ENCODE measurements at places on chromosomes 2 and 18.

- DNase-seq: no peak
Measured at GRCh38 chr2:12543076-12543977, 173.4 kb upstream of the TRIB2 start.

- DNase-seq: peak; percentile 48
Measured at GRCh38 chr2:149561309-149561926, 26.2 kb downstream of the MMADHC start.

DNA sequence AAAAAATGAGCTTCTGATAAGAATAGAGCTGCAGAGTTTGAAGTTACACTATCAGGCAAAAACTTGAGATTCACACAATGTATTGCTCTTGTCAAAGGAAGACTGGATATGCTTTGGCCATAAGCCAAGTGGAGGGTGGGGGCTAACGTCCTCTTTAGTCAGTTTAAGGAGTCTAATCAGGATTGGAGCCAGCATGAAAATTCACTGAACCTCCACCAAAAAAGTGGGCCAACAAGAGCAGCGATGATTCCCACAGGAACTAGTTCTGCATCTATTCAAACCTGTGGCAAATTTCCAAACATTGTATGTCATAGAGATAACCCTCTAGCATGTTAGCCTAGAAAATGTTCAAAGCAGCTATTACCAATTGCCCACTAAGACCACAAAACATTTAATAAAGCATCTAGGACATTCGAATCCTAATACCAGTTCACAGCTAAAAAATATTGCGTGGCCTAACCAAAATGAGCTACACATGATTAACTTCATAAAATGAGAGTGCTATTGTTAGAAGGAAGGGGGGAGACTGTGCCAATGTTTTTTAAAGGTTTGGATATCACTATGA is 43.5 kb upstream of the TMEM247 start:
- DNase-seq: no peak

DNA sequence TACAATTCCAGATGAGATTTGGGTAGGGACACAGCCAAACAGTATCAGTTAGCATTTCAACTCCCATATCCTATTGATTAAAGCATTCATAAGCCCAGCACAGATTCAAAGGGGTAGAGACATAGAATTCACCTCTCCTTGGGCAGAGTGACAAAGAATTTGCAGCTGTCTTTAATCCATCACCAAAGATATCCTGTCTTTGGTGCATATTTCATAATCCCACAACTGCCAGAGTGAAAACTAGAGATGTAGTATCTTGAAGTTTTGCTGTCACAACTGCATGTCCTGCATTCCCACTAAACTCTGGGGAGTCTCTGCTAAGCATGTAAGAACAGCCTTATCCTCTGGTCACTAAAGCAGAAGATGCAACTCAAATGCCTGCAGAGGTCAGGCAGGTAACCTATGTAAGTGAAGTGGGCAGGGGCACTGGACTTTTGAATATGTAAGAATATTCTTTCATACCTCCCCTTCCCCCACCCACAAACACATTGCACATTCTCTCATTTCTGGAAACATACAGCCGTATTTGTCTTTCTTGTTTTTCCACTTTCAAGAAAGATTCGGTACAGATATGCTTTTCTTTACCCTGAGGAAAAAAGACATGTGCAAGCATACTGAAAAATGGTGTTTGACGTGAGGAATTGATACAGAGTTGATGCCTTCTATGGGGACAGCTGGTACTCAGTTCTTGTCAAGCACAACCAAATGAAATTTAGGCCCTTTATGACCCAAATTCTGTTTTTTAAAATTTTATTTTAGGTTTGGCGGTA is 283.1 kb downstream of the SP3 start:
- DNase-seq: no peak

- no peak for DNase-seq
Measured at GRCh38 chr2:33709951-33710350, 110.9 kb upstream of the FAM98A start.

DNA sequence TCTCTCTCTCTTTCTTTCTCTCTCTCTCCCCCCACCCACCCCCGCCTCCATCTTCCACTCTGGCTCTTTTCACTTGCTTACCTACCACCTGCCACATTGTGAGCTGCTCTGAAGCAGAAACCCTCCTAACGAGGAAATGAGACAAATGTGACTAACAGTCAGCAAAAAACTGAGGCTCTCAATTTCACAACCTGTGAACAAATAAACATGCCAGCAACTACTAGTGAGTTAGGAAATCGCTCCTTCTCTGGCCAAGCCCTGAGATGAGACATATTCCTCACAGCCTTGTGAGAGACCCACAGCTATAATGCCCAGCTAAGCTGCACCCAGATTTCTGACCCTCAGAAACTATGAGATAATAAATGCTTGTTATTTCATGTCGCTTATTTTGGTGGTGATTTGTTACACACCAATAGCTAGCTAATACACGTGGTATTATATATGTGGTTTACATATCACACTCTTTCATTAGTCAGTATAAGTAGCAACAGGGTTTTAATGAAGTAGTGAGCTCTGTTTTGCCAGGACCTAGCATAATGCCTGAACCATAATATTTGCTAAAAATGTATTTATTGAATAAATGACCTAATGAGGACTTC is 8.4 kb upstream of the ZNF521 start:
- DNase-seq: no peak

DNA sequence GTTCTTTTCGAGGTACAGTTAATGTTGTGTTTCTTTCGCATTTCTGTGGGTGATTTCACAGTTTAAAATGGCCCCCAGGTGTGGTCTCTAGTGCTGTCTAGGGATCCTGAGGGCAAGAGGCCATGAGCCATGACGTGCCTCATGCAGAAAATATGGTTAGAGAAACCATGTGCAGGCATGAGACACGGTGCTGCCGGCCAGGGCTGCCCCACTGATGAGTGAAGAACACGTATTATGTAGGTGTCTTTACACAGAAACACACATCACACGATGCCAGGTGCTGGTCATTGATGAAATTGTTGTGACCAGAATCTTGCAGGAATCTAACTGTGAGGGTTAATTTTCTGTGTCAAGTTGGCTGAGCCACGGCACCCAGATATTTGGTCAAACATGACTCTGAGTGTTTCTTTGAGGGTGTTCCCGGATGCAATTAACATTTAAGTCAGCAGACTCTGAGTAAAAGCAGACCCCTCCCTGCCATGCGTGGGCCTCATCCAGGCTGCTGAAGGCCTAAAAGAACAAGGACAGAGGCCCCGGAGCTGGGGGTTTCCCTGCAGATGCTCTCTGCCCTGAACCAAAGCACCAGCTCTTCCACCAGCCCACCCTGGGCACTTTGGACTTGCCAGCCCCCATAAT is 463.0 kb upstream of the MYT1L start:
- no peak for DNase-seq

DNA sequence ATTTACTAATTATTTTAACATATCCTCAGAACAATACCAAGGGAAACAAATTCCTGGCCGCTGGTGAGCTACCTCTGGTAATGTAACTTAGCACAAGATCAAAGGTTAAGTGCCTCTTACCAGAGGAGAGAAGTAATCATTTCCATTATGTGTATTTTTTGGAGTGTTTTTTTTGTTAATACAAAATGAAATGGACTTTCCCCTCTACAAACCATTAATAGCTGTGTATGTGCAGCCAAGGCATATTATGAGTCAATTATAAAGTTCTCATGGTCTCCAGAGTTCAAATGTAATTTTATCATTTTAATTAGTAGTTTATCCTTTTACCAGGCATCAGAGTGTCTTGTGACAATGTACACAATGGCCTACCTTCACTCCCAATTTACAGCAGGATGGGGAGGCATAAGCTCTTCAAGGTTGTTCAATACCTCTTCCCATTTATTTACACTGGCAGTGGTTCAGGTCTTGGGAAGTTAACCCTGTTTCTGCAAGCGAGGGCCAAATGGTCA is 242.2 kb downstream of the TGIF1 start:
- no peak for DNase-seq

DNA sequence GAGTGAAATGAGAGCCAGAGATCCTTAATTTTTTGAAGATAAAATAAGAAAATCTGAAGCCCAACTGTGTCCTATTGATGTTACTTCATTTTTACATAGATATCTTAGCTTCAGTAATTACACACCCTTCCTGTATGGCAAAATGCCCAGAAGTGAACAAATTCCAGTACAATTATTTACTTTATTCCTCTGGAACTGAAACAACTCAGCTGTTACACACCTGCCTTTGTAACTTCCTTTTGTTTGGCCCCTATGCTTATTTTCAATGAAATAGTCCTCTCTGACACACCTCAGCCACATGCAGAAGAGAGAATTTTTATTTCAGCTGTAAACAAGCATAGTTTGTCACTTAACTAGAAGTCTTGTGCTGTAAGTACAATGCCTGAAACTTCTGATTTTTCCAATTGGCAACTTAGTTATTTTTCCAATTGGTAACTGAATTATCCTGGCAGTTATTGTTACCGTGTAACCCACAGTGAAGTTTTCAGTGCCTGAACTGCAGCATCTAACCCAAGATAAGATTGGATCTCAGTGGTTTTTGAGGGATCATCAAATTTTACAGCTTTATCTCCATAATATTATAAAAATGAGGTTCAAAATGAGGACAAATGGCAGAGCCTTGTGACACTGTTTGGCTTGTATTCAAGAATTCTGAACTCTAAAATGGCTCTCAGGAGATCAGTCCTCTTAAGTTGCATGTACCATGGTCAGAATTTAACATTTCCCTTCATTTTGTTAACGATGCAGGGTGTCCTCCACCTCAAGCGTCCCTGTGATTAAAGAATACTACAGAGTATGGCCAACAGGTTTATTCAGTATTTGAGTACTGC is 82.6 kb downstream of the PKP4 start:
- DNase-seq: peak; percentile 81

DNA sequence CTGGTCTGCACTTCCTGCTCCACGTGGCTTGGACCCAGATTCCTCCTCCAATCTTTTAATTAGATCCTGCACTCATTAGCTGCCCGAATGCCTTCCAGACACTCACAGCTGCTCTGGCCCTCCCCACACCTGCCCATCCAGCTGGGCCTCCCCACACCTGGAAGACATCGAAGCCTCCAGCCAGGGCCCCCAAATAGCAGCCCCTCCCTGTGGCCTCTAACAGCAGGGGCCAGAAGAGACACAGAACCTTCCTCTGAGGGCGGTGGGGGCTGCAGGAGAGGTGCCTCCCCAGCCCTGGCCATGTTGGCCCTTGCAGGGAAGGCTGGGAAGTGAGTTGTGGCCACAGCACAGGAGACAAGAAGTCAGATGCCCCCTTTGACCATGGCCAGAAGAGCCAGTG is 252.8 kb downstream of the DYSF start:
- no peak for DNase-seq

DNA sequence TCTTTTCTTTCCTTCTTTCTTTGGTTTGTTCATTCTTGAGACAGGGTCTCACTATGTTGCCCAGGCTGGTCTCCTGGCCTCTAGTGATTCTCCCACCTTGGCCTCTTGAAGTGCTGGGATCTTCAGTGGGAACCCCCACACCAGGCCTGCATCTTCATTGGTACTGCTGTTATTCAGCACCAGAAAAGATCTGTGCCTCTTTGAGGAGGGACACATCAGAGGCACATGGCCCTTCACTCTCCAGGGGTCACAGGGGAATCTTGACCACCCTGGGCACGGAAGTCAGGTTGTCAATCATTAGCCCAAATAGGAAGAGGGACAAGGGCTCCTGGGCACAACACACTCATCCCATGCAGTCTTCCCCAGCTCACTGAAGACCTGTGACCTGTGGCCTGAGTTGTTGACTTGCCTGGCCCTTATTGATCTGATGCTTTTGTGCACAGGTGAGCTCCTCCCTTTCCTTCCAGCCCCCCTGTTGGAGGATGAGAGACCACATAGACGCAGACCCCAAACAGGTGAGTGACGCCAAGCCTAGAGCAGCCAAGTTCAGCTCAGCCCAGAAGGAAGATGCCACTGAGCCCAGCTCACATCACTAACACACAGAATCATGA is 33.0 kb upstream of the ODC1 start:
- no peak for DNase-seq

GRCh38 chr2:5751873-5752482 is 59.8 kb downstream of the SOX11 start:
- DNase-seq: no peak

DNA sequence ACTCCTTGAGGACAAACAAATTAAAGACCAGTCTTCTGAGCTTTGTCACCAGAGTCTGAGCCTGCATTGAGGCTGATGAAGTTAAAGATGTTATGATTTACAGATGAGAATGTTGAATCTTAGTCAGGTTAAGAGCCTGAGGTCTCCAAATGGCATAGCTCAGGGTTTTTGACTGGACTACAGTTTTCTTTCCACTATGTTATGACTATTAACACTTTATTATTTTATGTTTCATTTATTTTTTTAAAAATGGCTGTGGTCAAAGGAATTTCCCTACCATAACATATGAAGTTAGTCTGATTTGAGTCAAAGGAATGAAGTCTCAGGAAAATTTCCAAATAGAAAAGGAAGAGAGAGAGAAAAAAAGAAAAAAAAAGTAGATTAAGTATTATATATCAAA is 39.7 kb upstream of the CWC22 start:
- peak; percentile 69 for DNase-seq

GRCh38 chr2:191804766-191805165 is 42.1 kb downstream of the CAVIN2 start:
- no peak for DNase-seq

- no peak for DNase-seq
Measured at GRCh38 chr2:17916584-17916983, 38.1 kb downstream of the KCNS3 start.

DNA sequence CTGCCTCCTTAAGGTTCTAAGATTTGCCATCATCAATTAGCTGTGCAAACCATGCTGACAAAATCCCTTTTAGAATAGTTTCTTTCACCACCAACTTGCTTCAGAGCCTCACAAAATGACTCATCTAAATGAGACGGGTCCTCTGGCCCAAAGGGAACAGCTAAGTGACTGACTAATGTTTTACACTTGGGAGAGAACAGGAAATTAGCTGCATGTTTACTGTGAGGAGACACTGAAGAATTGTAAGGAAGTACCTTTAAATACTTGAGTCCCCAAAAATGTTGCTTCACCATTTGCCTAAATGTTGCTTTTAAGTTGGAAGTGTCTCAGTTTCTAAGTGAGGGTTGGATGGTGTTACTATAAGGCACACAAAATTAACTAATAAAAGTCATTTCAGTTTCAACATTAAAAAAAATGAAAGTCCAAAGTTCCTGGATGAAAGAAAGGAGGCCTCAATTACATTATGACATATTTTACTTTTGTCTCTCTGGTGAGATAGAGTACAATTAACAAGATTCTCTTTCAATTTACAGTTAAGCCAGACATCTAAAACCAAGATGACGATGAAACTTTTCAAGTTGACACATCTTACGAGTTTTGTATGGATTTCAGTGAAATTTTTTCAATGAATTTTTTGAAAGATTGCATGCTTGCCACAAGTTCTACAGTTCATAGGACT is 229.1 kb upstream of the FN1 start:
- peak; percentile 92 for DNase-seq

DNA sequence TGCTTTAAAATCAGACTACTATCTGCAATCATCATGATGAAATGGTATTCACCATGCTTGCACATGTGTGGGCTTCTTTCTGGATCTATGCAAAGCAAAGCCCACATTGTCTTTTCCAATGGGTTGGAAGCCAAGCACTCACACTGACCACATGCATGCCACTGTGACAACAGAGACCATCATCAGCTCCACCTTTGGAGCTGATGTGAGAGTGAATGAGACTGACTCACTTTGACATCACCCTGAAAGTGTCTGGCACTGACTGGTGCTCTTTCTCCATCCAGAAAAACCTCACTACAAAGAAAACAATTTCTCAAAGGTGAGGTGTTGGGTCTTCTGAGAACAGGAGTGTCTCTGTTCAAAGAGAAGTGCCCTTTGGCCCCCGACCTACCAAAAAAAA is 4.7 kb downstream of the MYO5B start:
- peak; percentile 8 for DNase-seq

- DNase-seq: no peak
Measured at GRCh38 chr2:119224391-119225104, 914 bp downstream of the STEAP3 start.

GRCh38 chr2:134079373-134079772 is 174.5 kb upstream of the MGAT5 start:
- DNase-seq: no peak

Data from astrocyte of the spinal cord (primary cell).